Activated CD4-positive, CD25-positive, alpha-beta regulatory T cell treated with anti-CD3 and anti-CD28 coated beads, Interleukin-2, amount 50 U/mL, for 24 hours (primary cell): ENCODE measurements at places on chromosomes 7 and 10.
A peak's percentile ranks its signal among the peaks of the same experiment; 100 is the strongest.

DNA sequence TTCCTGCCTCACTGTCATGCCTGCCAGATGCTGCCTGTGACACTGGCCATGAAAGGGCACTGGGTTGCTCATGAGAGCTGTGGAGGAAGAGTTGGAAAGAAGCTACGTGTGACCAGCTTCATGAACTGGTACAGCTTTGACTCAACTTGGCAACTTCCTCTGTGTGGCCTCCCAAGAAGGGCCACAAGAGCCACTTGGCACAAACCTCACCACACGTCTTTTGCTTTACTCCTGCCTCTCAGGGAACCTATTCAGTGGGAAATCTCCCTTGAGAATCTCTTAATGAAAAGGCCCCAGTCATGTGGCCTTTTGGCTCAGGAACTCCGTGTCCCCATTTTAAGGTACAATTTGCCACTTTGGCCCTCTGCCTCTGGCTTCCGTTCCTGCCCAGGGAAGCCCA lies 54.5 kb downstream of the FRMD4A start:
- no peak for ATAC-seq

DNA sequence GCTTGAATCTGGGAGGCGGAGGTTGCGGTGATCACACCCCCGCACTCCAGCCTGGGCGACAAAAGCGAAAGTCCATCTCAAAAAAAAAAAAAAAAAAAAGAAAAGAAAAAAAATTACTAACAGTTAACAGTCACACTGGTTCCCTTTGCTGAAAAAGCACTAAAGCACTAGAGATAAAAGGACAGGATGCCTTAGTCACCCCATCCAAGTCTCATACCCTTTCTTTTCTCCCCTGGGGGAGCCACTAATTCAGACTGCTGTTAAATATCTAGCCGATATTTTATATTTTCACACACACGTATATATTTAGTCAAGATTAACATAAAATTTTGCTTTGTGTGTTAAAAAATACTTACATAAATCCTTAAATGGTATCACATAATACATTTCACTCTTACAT lies 25.2 kb downstream of the BAIAP2L1 start:
- ATAC-seq: no peak

GRCh38 chr10:77927402-77928246 lies 1.1 kb upstream of the DLG5 start:
- ATAC-seq: no peak

GRCh38 chr7:127415060-127415742 lies 22.7 kb upstream of the ZNF800 start:
- no peak for ATAC-seq

DNA sequence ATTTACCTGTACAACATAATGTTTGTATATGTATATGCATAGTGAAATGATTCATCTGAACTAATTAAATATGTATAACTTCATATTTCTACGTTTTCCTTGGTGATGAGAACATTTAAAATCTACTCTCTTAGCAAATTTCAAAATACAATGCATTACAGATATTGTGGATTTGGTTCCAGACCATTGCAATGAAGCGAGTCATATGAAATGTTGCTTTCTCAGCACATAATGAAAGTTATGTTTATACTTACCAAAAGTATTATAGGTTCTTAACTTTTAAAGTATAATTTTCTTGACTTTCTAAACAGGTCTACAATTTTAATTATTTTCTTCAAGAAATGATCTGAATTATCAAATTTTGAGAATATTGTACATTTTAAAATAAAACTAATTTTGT lies 189.2 kb downstream of the CSTF2T start:
- ATAC-seq: no peak

DNA sequence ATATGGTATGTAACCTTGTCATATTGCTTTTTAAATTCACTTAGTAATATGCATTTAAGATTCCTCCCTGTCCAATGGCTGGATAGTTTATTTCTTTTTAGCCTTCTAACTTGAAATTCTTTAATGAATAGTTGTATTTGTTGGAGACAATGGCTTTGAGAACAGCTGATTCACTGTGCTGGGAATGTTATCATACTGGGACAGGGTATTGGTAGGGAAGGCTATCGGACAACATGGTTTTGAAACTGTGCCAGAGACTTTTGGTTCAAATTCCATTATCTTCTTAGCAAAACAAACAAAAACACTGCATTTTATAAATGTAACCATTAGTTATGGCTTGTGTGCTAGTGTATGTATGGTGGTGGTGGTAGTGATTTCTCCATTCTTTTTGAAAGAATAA lies 517.1 kb upstream of the ANKRD30A start:
- ATAC-seq: no peak

GRCh38 chr7:14209896-14210484 lies 220.5 kb upstream of the ETV1 start:
- no peak for ATAC-seq

DNA sequence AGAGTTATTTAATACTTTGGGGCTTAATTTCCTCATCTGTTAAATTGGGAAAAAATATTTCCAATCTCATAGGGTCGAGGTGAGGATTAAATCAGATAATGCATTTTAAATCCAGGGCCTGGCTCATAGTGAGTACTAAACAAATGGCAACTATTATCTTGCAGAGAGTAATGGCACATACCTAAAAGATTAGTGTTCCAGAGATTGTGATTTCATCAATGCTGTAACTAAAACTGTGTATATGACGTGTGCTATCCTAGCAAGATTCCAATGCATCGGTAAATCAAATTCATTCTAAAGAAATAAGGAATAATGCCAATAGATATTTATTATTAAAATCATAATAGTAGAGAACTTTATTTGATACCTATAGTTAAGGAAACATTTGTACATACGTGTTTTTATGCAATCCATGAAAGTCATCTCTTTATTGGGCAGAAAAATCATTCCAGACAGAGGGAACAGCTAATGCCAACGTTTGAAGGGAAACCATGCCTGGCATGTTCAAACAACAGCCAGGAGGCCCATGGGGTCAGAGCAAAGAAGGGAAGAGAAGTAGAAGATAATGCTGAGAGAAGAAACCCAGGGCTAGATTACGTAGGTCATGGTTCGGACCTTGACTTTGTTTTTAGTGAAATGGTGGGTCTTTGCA lies 174.8 kb upstream of the AGR3 start:
- ATAC-seq: no peak

GRCh38 chr7:23341846-23342598 lies 42.9 kb downstream of the MALSU1 start:
- ATAC-seq: no peak

DNA sequence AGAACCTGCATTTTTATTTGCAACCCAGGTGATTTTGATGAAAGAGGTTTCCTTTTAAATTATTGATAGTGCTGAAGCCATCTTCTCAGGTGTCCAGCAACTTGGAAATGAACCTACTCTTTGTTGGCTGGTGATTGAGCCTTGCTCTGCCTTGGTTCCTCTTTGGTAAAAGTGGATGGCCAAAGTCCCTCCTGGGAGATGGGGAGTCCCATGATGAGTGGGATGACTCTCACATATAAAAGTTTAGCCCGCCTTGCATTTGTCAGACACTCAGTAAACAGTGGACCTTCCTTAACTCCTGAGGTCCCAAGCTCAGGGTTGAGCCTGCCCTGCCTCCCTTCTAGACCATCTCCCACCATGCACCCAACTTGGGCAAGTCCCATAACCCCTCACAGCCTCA lies 28.9 kb upstream of the KAT6B start:
- no peak for ATAC-seq

- no peak for ATAC-seq
These were observed 213.4 kb downstream of the PPP1R3A start for GRCh38 chr7:113705439-113705838.

- no peak for ATAC-seq
These were observed 26.6 kb downstream of the UMAD1 start for GRCh38 chr7:7667187-7667586.

DNA sequence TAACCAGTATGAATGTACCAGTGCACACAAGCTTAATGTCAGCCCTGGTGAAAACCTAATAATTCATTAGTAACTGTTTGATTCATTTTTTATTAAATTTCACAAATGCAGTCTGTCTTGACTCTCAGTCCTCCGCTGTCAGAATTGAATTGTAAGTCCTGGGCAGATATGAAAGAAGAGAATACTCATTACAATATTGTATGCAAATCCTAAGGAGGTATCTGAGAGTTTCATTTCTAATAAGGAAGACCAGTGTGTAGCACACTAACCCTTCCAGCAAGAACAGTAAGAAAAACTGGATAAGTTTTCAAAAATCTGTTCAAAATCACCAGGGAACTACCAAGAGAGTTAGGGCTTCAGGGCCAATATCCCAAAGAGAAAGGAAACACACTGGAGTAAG lies 652.1 kb downstream of the SUGCT start:
- no peak for ATAC-seq

DNA sequence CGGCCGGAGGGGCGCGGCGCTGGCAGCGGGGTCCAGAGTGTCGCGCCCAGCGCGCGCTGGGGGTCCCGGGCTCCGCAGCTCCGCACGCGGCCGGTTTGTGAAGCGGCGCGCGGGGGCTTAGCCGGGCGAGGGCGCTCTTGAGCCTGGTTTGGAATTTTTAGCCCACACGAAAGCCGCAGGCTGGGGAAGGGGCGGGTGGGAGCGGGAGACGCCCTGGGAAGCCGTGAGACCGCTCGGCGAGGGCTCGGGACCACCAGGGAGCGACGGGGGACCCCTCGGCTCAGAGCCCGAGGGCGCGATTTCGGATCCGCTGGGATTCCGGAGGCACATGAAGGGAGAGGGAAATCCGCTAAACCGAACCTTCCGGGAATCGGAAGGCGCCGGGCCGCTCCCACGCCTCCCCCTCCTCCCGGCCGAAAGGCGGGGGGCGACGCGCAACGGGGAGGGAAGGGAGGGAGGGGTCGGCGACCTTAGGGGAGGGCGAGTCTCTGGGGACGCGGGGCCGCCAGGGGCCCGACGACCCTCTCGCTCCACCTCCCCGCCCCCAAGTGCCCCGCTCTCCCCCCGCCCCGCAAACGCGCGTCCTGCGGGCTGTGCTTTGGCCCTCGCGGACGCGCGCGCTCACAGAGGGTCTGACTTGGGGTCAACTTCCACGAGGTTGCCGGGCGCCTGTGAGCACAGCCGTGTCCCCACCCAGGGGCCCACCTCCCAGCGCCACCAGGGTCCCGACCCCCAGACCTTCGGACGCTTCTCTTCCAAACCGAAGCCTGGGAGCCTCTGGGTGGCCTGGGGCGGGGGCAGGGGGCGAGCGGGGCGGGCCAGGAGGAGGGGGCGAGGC lies 5.1 kb upstream of the ELFN1 start:
- ATAC-seq: no peak

DNA sequence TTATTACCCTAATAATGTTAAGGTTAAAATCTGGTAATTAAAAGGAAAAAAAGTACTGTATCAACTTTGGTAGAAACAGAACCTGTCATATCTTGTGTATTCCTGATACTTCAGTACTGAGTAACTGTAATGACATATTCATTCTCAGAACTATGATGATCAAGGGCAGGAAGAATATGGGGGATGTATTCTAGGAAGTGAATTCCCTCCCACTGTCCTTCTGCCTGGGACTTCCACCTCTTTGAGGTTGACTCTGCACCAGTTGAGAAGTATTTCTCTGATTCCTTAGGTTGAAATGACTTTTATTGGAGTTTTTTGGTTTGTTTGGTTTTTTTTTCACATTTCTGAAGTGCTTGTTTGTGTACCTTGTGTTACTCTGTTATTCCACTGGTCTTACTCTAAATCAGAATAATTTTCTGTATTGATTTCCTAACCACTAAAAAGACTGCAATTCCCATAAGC lies 36.9 kb downstream of the WASL start:
- peak; percentile 88 for ATAC-seq

GRCh38 chr10:100697070-100697469 lies 48.3 kb upstream of the PAX2 start:
- ATAC-seq: no peak

DNA sequence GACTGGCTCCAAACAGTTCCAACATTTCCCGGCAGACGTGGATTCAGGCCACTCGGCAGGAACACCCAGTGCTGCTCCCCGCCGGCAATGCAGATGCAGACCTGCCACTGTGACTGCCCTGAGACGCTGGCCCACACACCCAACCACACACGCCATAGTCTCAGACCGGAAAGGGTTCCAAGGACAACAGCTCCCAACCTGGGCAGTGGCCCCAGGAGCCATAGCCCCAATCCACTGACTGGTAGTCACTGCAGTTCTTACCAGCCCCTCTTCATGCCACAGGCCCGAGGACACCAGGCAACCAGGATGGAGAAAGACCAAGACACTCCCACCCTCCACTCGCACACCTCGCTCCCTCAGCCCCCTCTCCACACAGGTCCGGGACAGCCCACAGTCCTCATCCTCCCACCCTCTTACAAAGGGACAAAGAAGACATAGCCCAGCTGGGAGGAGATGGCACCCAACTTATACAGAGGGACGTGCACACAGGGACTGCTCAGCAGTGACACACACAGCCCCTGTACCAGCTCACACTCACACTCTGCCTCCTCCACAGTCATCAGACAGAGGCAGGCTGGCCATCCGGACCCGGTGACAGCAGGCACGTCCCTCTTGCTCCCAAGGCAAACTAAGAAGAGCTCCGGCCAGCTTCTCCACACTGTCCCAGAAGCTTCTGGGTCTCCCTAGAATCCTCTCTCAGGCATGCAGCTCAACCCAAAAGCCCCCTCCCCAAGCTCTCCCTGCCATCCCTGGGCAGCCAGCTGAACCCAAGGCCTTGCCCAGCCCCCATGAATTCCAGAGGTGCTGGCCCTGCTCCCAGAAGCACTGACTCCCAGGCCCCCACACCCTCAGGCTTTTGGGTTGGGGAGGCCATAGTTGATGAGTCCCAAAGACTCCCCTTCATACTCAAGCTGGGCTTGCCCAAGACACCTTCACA lies 24.8 kb downstream of the KCNH2 start:
- ATAC-seq: no peak

DNA sequence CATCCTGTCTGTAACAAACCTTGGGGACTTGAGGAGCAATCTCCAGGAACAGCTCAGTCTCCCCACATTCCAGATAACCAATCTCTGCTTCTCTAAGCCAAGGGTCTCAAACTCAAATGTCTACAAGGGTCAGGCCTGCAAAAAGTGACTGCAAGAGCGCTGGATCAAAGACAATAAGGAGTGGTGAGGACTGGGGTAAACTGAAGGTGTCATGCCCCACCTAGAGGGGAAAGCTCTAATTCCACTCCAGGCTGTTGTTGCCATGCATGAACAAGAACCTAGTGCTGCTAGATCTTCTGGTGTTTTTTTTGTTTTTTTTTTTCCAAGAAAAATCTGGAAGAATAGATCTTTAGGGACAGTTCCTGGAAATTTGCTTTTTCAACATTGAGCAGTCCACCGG lies 117.9 kb upstream of the MACROH2A2 start:
- no peak for ATAC-seq

DNA sequence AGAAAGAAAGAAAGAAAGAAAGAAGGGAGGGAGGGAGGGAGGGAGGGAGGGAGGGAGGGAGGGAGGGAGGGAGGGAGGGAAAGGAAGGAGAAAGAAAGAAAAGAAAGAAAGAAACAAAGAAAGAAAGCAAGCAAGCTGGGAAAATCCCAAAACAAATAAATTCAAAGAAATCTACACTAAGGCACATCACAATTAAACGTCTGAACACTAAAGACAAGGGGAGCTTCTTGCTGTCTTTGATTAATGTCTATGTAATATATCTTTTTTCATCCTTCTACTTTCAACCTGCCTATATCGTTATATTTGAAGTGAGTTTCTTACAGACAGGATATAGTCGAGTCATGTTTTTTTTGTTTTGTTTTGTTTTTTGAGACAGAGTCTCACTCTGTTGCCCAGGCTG lies 28.3 kb upstream of the EBF3 start:
- no peak for ATAC-seq

- ATAC-seq: no peak
These were observed 30.4 kb downstream of the CROT start for GRCh38 chr7:87375662-87376435.
